ENCODE measurements at places on chromosomes 16 and 17. TPM values are rescaled to one million over a fixed set of nuclear protein-coding genes. Genes with fewer than 3 reads are reported as not detected.

DNA sequence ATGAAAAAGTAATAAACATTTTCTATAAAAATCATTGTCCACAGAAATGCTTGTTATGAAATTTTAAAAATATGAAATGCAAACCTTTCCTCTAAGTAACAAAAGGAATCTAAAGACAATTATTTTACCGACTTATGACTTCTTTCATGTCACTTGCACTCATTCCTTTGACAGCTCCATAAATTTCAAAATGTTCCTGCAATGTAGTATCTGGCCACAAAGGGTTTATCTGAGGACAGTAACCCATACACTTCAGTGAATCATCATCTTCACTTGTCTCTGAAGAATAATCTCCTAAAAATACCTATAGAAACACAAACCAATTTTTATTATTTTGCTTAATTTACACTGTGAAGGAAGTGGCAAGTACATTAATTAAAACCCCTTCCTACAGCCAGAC is 25.6 kb upstream of the ABCA10 start:
- no peak for DNase-seq

- no peak for DNase-seq
Measured at GRCh38 chr17:16155536-16155935, 59.8 kb downstream of the NCOR1 start.

- DNase-seq, result no peak
Measured at GRCh38 chr17:81457917-81458555, 54.6 kb downstream of the ACTG1 start.

DNA sequence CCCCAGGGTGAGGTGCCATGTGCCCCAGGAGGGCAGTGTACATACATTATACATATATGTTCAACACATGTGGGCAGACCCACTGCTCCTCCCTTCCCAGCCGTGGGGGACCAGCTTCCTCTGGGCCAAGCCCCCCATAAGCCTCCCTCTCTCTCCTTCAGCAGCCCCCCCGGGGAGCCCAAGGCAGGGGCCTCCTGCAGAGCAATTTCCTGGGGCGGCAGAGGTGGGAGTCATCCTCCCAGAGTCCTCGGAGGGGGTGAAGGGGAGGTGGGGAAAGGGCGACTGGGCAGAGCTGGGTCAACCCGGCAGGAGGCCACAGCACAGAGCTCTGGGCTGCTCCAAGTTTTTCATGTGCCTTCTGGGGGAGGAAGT is 235.1 kb downstream of the ZNF423 start:
- no peak for DNase-seq

DNA sequence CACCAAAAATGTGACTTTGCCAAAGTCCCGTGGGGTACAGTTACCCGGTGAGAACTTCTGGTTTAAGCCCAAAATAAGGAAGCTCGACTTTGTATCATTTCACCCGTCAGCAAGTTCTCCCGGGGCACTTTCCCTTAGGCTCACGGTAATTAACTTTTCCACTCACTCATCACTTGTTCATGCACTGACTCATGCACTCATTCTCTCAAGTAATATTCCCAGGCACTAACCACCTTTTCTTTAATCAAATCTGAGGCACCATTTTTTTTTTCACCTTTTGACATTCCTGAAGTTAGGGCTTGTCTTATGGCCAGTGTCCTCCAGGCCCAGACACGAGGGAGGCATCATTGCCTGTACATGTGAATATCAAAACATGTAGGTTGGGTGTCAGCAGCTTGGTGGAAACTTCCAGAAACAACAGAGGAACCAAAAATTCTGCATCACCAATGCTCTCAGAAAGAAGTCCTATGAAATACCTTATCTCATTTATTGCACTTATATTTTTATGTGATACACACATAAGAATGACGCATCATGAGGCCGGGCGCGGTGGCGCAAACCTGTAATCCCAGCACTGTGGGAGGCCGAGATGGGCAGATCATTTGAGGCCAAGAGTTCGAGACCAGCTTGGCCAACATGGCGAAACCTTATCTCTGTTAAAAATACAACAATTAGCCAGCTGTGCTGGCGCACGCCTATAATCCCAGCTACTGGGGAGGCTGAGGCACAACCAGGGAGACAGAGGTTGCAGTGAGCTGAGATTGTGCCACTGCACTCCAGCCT is 36.1 kb upstream of the ATP2C2 start:
- no peak for DNase-seq

DNA sequence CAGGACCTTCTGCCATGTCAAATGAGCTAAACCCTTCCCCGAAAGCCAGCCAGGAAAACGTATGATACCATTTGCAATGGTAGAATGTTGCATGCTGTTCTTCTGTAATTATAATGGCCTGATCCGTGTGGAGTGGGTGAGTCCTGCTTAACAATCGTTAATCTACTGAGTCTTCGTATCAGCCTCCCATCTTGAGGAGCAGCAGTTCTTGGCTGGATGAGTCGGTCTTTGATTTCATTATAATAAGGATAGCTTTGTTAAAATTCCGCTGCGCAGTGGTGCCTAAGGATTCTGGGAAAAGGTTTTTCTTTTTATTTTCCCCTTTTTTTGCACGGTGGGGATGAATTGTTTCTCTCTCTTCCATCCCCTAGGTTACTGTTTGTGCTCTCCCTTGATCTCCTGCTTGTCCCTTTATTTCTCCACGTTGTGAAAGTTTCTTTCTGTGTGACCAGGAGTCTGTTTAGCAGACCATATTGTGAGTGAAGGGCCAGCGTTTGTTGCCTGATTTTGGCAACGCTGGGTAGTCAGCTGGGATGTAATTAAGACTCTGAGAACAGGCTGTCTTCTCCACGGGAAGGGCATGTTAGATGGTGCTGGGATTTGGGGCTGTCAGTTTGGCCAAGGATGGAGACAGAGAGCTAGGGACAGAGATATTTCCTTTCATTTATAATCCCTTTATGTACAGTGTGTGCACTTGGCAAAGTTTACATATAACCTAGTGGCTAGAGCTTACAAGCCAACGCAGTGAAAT is 263.0 kb downstream of the FTO start:
- no peak for DNase-seq

DNA sequence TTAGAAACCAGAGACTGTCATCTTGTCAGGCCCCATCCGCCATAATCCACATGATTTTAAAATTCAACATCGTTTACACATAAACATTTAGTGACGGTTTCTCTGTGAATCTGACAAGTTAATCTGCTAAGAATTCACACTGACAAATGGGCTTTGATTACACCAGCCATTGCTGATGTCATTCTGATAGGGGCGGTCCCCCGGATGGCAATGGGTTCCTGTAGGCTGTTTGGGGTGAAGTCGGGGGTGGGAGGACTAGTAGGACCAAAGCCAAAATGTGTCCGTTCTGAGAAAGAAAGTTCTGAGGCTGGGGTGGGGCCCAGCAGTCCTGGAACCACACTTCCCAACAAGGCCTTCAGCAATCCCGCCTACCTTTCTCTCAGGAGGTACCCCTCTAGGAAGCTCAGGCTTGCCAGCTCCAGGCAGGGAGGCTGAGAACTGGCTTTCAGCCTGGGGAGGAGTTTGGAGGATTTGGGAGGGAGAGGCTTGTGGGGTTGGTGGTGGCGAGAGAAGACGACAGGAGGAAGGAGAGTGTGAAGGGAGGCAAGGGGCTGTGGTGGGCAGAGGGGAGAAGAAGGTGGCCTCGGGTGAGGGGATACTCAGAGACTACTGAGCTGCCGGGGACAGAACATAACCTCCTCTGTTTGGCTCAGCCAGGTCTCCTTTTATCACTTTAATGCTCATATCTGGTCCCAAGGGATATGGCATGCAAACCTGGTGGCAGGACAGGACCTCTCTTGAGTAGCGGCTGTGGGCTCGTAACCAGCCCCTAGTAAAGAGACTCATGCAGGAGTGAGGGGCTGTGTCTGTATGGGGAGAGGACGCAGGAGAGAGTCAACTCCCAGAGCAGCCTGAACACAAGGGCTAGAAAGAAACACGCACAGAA is 8.6 kb downstream of the HIC1 start:
- no peak for DNase-seq

GRCh38 chr17:81868674-81869220 is 2.4 kb downstream of the ARHGDIA start:
- peak; percentile 71 for DNase-seq

DNA sequence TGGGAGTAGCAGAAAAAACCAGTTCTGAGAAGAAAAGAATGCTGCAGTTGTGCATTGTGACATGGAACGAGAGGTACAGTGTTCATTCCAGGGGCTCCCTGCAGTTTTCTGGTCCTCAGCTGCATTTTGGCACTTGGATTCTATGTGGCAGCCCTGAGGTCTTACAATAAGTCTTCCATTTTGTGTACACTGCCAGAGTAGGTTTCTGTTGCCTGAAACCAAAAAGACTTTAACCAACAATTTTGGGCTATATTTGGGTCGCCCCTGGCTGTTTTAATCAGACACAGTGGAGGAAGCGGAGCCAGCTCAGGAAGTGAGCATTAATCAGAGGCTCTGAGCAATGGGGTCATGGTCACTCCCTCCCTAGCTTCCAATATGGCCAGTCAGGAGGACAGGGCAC is 15.7 kb downstream of the DYNLRB2 start:
- no peak for DNase-seq

GRCh38 chr17:75864448-75864871 is 9.3 kb upstream of the WBP2 start:
- peak; percentile 52 for DNase-seq

- DNase-seq, result no peak
Measured at GRCh38 chr16:58507963-58508670, 7.2 kb upstream of the SETD6 start.

DNA sequence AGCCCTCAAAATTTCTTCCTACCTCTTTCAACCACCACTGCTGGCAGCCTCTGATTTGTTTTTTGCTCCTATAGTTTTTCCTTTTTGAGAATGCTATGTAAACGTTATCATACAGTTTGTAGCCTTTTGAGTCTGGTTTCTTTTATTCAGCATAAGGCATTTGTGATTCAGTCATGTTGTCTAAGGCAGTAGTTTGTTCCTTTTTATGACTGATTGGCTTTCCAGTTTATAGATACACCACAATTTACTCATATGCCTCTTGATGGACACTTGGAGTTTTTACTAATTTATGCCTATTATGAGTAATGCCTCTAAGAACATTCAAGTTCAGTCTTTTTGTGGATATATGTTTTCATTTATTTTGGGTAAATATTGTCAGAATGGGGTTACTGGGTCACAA is 136.6 kb downstream of the CHD9 start:
- DNase-seq, result no peak

DNA sequence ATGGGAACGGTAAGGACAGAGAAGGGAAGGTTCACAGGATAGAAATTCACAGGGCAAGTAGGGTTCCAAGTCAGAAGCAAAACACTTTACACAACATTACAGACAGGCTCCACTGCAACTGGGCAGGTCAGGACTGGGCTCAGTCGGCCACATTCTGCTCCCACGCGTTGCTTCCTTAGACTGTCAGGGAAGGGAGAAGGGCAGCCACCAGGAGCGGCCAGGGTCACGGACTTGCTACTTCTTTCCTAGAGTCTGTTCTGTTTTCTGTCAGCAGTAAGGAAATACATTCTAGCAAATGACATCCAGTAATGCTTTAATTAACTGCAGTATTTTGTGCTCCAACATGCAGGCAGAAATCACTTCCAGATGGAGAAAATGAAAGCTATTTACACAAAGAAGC is 160.3 kb upstream of the RPH3AL start:
- DNase-seq, result no peak

- DNase-seq, result peak; percentile 89
Measured at GRCh38 chr16:8958344-8959167, 5.2 kb downstream of the USP7 start.

DNA sequence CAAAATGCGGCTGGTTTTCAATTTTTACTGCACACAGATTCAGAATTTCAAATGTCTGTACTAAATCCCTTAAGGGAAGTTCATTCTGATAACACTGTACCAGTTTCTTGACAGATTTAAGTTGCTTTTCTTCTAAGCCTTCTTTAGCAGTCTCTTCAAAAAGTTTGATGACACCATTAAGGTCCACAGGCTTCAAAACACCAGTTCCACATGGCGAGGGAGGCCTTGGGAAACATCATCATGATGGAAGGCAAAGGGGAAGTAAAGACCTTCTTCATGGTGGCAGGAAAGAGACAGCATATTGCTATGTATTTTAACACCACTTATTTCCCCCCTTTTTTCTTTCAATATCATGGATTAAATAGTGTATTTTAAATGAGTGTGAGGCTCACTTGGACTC is 24.5 kb downstream of the NLRC5 start:
- DNase-seq, result no peak

GRCh38 chr17:28725660-28726225 is 290 bp downstream of the TLCD1 start:
- DNase-seq, result peak; percentile 89

GRCh38 chr17:50060951-50061712 is 5.2 kb downstream of the ITGA3 start:
- peak; percentile 86 for DNase-seq

GRCh38 chr17:12736526-12736925 is 52.8 kb upstream of the ARHGAP44 start:
- DNase-seq, result no peak

Gene NPIPA8
- not detected for total RNA-seq

Gene TBC1D3
- 0.20 TPM for total RNA-seq

Gene KRTAP29-1
- not detected for total RNA-seq

Gene PRAC1
- total RNA-seq, result not detected

Gene RAB11FIP4
- total RNA-seq, result 0.03 TPM

Gene MON1B
- total RNA-seq, result 7.8 TPM

Gene CDH5
- total RNA-seq, result 0.23 TPM

Gene KRTAP2-2
- not detected for total RNA-seq

Gene IL17C
- not detected for total RNA-seq

Gene ERCC4
- 6.3 TPM for total RNA-seq

Gene ABCC12
- total RNA-seq, result not detected

Gene PFN1
- 1,934 TPM for total RNA-seq

Measured in HT1080 (cell line).